ENCODE measurements at places on chromosomes 2 and 18.

- no peak for DNase-seq
These were observed 10.5 kb upstream of the IKZF2 start for GRCh38 chr2:213161759-213162515.

GRCh38 chr2:62293490-62294271 lies 97.8 kb downstream of the B3GNT2 start:
- DNase-seq, result no peak

DNA sequence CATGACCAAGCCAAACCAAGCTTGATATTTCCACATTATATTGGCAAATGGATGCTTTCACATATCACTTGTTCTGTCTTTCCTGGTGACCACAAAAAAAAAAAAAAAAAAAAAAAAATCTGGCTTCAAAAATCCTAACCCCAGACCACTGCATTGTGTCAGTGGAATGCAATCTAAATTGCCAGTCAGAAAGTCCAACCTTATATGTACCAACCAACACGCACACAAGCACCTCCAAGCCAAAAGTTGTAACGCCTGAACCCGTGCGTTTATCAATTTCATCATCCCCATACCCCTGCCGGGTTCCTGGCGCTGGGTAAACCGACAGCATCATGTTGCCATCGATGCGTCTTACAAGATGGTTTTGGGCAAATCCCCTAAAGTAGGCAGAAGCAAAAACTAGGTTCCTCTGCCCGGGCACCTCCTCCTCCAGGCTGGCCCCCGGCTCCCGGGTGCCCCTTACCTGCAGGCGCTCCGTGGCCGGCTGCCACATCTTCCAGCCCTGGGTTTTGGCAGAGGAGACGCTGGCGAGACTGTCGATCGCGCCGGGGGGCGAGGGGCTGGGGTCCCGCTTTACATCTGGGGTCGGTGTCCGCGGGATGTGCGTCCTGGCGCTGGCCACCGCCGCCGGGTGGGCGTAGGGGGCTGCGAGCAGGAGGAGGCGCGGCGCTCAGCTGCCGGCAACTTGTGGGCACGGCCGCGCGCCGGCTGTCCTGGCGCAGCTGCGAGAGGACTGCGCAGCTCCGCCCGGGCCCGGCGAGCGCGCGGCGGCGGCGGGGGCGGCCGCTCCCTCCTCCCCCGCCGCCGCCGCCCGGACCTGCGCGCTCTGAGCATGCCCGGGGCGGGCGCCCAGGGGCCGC lies at the start of gene PID1:
TSS of gene PID1 (minus strand) at position 737 of the 860 bp plus-strand sequence. CDS start at position 493, 244 bp downstream.
- DNase-seq, result peak; percentile 34

DNA sequence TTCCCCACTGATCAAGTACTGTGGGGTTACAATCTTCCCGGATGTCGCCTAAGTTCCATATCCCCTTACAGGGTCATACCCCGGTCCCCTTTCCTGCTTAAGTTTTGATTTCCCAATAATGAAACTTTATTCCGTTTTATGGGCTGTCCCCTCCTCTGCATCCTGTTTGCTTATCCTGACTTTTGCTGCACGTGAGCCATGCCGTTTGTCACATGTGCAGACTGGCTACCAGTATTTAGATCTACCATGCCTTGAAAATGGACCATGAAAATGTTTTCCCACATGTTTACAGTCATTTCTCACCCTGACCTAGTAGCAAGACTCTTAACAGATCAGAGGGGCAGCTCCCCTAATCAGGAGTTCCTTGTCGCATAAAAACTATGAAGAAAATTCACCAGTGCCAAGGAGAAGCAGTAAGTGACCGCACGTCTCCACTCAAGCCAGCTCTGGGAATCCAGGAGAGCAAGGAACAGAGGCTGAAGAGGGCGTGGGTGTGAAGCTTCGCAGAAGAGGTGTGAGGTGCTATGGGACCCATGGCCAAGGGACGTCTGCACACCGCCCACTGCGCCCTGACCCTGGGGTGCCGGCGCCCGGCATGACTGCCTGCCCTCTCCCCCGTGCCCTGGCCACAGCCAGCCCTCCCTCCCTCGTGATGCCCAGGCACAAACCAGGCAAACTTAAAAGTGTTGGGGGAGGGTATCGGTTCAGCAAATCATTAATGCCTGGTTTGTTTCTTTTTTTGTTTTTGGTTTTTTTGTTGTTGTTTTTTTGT lies 440.8 kb upstream of the SALL3 start:
- DNase-seq, result no peak

- DNase-seq, result no peak
These were observed 26.6 kb downstream of the LRRFIP1 start for GRCh38 chr2:237653776-237654558.

GRCh38 chr2:216850665-216851322 lies 9.1 kb downstream of the TNP1 start:
- DNase-seq, result peak; percentile 27

- DNase-seq, result no peak
These were observed 312.6 kb downstream of the PTPRM start for GRCh38 chr18:7879717-7880116.

GRCh38 chr2:101012706-101013181 lies 10.7 kb downstream of the RPL31 start:
- DNase-seq, result peak; percentile 27

- DNase-seq, result no peak
These were observed 173.8 kb downstream of the GALNT1 start for GRCh38 chr18:35755369-35755768.

GRCh38 chr2:99818842-99819241 lies 323.5 kb downstream of the AFF3 start:
- no peak for DNase-seq

- no peak for DNase-seq
These were observed 509.2 kb upstream of the SPHKAP start for GRCh38 chr2:228690681-228691080.

DNA sequence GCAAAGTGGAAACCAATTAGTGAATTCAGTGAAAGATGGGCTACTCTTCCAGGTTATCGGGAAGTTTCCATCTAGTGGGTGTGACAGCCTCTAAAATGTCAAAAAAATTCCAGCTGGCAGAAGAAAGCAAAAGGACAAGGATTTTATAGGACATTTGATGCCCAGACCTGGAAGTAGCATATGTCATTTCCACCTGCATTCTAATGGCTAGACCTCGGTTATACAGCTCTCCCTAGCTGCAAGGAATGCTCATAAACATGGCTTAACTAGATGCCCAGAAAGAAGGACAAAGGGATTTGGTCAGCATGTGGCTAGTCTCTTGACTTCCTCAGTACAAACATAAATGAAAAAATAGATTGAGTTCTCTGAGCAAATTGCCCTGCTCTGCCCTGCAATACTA lies 215.4 kb downstream of the NYAP2 start:
- no peak for DNase-seq

- peak; percentile 70 for DNase-seq
These were observed 470.7 kb upstream of the ZEB2 start for GRCh38 chr2:144990661-144991060.

GRCh38 chr2:201196803-201197202 lies 13.9 kb downstream of the CASP10 start:
- no peak for DNase-seq

- no peak for DNase-seq
These were observed 90.0 kb downstream of the SEPTIN10 start for GRCh38 chr2:109523536-109524361.

GRCh38 chr2:196725218-196725617 lies 74.3 kb downstream of the GTF3C3 start:
- no peak for DNase-seq

GRCh38 chr2:193521523-193521922 lies 1326.8 kb upstream of the TMEFF2 start:
- DNase-seq, result no peak

GRCh38 chr2:234199996-234200395 lies 149.5 kb downstream of the SPP2 start:
- DNase-seq, result no peak

- DNase-seq, result no peak
These were observed 44.0 kb downstream of the SLC4A1AP start for GRCh38 chr2:27707462-27708256.

DNA sequence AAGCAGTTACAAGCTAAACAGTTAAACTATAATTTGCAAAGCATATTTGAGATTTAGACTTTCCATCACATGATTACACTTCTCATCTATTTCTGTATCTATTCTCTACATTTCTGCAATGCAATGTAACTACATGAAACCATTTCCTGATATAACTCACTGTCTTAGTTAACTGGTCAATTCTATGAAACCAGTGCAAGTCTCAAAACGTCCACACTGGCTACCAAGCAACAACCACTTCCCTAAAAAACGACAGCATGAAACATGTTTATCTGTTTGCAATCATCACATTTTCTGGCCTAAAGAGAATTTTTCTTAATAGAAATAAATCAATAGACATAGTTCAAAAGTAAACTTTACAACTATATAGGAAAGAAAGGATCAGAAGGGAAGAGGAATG lies 17.4 kb downstream of the FECH start:
- DNase-seq, result no peak

- no peak for DNase-seq
These were observed 46.7 kb upstream of the CDKL4 start for GRCh38 chr2:39290433-39290832.

GRCh38 chr2:96792772-96793749 lies 23.0 kb upstream of the CNNM3 start:
- DNase-seq, result no peak

GRCh38 chr2:109463236-109463635 lies 150.5 kb downstream of the SEPTIN10 start:
- no peak for DNase-seq

- DNase-seq, result no peak
These were observed 45.1 kb downstream of the PROC start for GRCh38 chr2:127463155-127463991.

DNA sequence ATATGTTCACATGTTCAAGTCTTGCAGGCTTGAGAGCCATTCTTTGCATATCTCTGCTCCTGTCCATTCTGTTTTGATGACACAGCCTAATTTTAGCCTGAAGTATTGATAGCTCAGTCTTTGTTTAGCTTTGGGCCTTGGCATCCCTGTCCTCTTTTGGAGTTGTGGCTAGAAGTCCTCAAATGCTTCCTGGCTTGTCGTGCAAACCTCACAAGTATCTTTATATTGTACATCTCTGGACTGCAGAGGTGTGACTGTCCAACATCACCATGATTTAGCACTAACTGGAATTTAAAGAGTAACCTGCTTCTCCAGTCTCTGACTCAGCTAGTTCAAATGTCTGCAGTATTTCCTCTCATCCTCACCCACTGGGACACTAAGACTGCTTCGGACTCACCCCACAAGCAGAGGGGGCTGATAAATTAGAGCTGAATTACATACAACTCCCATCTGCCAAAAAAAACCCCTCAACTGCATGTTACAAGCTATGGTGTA lies 11.7 kb downstream of the PFN4 start:
- no peak for DNase-seq

GRCh38 chr2:164511738-164512137 lies 109.5 kb downstream of the GRB14 start:
- no peak for DNase-seq

- DNase-seq, result no peak
These were observed 131.4 kb upstream of the HAAO start for GRCh38 chr2:42923580-42924417.

DNA sequence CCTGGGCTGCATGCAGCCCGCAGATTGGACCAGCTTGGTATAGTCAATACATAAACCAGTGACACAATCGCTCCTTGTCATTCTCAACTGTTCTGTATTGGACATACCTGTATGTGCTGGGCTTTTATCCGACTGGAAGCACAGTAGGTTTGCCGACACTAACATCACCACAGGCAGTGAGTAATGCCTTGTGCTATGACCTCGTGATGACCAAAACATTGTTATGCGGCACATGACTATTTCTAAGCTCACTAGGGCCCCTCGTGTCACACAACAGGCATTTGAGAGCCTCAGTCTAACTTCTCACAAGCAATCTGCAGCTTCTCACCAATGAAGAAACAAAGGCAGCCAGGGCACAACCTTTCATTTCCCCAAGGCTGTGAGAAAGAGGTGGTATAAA lies 320.8 kb downstream of the AFF3 start:
- no peak for DNase-seq

- no peak for DNase-seq
These were observed 37.3 kb downstream of the GPD2 start for GRCh38 chr2:156473445-156473844.

DNA sequence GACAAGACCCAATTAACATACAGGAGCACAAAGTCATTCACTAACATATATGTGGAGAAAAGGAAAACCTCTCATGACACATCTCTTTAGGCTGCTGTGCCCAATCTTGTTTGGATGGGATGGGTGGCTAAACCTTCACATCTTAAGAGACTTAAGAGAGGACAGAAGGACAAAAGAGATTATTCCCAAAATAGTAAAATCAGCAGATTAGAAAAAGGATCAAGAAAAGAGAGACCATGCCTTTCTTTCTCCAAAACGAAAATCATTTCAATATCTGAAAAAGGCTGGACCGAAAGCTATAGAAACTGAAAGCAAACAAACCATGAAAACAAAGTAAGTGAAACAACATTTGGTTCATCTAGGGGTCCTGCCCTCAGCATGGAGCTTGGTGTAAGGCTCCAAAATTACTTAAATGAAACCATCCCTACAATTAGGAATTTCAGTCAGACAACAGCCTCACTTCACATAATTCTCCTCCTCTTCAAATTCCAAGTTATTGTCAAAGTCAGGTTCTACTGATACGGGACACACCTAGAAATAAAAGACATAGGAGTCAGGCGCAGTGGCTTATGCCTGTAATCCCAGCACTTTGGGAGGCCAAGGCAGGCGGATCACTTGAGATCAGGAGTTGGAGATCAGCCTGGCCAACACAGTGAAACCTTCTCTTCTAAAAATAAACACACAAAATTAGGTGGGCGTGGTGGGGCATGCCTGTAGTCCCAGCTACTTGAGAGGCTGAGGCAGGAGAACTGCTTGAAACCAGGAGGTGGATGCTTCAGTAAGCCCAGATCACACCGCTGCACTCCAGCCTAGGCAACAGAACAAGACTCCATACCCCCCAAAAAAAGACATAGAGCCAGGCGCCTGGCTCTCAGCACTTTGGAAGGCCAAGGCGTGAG lies 5.2 kb downstream of the STARD7 start:
- DNase-seq, result no peak

- DNase-seq, result no peak
These were observed 104.4 kb upstream of the SOX11 start for GRCh38 chr2:5587766-5588165.

DNA sequence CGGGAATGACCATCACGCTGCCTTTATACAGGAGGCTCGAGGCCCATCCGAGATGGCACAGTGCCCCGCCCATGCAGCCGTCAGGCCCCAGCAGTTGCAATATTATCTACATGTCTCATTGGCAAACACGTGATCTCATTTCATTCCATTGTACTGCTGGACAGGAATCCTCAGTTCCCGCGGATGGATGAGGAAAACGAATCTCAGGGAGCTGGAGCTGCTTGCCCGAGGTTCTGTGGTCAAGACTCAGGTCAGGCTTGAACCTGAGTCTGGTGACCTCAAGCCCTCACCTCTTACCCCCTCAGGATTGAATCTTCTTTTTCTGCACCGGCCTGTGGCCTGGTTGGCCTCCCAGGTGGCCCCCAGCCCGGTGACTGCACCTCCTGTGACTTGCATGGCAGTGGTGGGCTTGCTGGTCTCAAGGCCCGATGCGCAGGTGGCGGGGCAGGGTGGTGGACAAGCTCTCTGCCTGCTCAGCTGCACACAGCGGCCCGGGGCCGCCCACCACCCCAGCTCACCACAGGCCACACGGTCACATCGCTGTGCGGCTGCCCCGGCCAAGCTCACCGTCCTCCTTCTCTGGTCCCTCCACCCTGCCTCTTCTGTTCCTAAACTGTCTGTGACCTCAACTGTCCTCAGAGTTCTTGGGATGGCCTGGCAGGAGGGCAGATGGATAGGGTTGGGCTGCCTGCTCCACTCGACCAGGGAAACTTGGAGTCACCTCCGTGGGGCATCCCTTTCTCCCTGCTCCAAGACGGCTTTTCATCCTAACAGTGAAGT lies 52.0 kb upstream of the HS6ST1 start:
- no peak for DNase-seq

- DNase-seq, result no peak
These were observed 32.8 kb downstream of the MAIP1 start for GRCh38 chr2:199988151-199988550.

- no peak for DNase-seq
These were observed 17.2 kb downstream of the PCBP1 start for GRCh38 chr2:70104231-70105111.

Measured in putamen (tissue), 1 donor.